ENCODE measurements at places on chromosomes 5 and 9.
A peak's percentile ranks its signal among the peaks of the same experiment; 100 is the strongest.

- DNase-seq = peak; percentile 25
Measured at GRCh38 chr9:128276574-128277270, 646 bp downstream of the SWI5 start.

DNA sequence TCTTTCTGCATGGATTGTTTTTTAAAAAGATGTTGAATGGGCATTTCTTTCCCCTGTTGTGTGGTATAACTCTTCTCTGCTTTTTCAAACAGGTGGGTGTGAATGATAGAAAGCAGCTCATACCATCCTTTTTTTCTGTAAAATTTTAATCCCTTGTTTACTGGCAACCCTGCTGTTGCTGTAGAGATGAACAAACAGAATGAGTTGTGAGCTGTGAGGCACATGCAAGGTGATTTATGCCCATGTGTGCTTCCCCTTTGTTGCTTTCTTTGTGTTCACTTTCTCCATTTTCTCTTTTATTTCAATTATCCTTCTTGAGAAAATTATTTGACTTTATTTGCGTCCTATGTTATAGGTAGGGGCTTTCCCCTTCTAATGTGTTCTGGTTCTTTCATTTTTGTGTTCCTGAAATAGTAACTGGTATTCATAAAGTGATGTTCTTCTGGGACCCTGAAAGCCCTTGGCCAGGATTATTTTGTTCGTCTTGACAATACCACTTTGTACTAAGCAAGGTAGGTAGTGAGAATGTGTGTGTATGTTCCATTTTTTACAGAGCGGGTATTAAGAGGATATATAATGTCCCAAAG, 79.9 kb downstream of the AOPEP start:
- DNase-seq = no peak

- DNase-seq = no peak
Measured at GRCh38 chr5:127590156-127590722, 58.6 kb upstream of the CTXN3 start.

GRCh38 chr5:141326088-141326854, 4.0 kb upstream of the PCDHGA1 start:
- DNase-seq = peak; percentile 76

GRCh38 chr5:1142886-1143669, 31.2 kb upstream of the SLC12A7 start:
- DNase-seq = no peak

- DNase-seq = no peak
Measured at GRCh38 chr5:1544294-1544961, 20.7 kb upstream of the LPCAT1 start.

GRCh38 chr9:93169444-93169843, 14.5 kb upstream of the WNK2 start:
- DNase-seq = no peak

DNA sequence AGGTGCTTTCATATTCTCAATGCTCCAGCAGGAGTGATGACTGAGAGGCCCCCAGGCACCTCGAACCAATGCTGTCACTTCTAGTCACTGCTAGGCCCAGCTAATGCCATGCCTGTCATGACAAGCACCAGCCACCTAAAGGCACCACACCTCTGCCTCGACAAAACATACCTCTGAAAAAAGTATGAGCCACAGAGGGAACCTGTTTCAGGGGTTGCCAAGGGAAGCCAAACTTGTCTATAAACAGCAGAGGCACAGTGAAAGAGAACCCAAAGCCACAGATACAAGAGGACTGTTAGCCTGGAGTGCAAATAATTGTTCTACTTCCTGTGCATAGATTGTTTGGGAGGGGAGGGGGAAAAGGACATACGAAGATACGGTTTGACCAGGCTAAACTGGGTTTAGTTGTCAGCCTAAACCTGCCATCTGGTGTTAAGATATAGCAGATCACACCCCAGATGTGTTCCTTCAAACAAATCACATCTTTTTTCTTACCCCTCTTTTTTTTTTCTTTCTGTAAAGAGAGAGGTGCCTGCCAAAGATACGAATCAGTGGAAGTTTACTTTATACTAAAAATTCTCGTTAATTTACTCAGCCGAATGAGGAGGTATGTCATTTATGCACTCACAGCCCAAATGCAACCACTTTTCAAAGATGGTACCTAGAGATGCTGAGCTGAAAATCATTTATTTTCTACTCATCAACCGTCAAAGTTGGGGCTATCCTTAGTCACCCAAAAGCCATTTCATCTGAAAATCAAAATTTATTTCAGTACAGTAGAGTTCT, 45.7 kb downstream of the BNC2 start:
- DNase-seq = peak; percentile 45

GRCh38 chr9:21943464-21943863, 50.7 kb downstream of the CDKN2A start:
- no peak for DNase-seq

DNA sequence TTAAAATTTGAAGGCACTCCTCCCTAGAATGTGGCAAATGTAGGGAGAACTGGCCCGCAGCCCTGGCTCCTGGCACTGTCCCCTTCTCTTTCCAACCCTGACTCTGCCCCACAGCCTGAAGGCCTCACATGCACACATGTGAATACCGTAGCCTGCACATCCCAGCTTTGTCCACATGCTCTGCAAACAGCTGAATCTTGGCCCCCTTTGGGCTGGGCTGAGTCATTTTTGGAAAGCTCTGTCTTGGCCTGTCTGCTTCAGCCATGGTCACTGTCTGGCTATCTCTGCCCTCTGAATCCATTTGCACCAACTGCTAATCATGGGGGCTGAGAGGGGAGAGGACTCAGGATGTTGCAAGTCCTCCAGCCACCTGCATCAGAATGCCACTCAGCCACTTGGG, 22.1 kb upstream of the GALNT10 start:
- no peak for DNase-seq

DNA sequence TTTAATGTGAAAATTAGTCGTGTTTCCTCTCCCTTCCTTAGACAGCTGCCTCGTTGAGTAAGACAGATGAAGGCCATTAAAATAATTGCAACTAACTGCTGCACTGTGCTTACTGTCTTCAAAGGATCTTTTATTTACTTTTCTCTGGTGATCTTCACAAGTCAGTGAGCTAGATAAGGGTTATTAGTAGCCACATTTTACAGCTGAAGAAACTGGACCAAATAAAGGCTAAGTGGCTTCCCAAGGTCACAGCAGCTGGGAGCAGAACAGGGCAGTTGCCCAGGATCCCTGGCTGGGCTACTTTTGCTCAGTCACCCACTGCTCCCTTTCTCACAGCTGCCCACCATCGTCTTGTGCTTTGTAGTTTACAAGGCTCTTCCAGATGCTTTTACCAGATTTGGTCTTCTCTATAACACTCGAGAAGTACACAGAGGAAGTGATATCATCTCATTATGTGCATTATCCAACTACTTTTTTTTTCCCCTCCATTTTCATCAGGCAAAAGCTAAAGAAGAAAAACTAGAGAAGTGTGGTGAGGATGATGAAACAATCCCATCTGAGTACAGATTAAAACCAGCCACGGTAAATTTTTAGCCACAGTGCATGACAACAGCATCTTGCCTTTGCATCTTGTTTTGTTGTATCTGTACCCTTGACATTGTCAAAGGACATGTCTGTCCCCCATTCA, 61.8 kb downstream of the ERAP1 start:
- DNase-seq = no peak

DNA sequence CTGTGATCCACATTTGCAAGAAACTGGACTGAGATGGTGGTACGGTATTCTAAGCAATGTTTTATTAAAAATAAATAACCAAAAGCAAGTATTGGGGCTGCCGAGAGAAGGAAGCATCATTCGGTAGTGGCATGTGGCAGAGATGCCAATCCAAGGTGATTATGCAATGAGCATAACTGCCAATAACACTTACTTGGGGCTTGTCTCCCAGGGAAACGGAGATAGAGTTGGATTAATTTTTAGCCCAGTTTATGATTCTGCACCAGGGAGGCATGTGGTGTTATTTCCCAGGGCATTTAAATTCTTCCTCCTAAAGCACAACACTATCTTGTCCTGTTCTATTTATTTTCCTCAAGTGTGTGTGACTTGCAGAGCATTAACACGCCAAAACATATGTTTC, 17.9 kb downstream of the SLC24A2 start:
- DNase-seq = no peak

GRCh38 chr9:127828262-127829031, 25.8 kb downstream of the FPGS start:
- peak; percentile 58 for DNase-seq

GRCh38 chr9:27538647-27539046, 9.0 kb upstream of the MOB3B start:
- DNase-seq = no peak

- no peak for DNase-seq
Measured at GRCh38 chr5:58094031-58094430, 365.9 kb downstream of the PLK2 start.

DNA sequence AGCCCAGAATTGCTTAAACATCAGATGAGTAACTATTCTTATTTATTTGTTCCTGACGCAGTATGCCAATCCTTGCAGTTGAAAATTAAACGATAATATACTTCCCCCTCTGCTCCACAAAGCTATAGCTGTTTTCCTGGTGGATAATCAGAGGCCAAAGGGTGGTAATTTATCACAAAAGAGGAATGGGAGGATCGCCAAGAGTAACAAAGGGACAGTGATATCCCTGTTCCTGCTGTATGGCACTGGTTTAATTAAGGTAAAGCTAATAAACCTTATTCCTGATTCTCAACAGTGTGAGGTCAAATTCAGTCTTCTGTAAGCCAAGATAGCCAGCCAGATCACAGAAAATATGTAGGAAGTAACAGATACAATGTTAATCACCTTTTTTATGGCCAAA, 33.4 kb upstream of the PTGER4 start:
- no peak for DNase-seq

DNA sequence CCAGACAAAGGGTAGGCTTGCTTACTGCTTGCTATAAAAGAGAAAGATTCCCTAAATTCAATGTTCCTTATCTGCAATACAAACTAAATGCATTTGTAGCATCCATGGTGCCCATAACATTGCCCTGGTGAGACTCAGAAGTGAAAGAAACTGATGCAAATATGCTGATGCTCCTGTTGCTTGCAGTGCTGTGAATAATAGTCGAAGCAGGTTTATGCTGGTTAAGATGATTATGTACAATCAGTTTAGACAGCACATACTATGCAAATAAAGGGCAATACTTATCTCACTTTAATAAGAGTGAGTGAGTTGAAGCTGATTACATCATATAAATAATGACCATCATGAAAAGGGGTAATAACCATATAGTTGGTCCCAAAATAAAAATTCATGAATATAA, 215.5 kb downstream of the SNCAIP start:
- DNase-seq = no peak

GRCh38 chr5:169408171-169408570, 107.2 kb upstream of the SLIT3 start:
- DNase-seq = no peak

- no peak for DNase-seq
Measured at GRCh38 chr5:169688106-169688505, 51.0 kb downstream of the DOCK2 start.

DNA sequence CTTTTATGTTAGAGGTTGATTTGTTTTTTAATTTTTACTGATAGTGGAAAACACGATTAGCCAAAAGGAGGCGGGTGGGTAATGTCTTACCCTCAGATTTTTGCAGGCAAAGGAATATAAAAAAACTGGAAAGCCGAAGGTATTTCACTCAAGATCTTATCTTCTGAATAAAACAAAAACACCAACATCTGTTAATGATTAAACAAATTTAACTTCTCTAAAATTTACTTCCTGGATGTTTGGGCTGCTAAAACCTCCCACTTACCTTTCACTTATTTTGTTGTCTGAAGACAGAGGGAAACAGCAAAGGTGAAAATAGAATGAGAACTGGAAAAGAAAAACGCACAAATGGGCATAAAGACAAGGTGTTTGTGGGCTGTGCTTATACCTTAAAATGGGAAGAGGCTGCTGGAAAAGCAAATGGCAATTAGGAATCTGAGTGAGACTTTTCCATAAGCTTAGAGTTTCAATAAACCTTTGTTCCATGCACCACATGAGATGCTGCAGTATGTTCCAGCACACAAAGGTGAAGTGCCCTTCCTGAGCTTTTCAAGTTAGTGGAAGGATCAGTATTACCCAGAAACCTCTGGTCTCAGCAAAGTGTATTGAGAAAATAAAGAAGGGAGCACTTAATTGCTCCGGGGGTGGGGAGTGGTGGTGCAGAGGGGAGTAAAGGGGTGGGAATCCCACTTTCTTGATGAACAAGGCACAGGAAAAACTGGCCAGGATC, 298.3 kb downstream of the BNC2 start:
- no peak for DNase-seq

- DNase-seq = peak; percentile 42
Measured at GRCh38 chr9:31188496-31188895, 1195.9 kb upstream of the ACO1 start.

DNA sequence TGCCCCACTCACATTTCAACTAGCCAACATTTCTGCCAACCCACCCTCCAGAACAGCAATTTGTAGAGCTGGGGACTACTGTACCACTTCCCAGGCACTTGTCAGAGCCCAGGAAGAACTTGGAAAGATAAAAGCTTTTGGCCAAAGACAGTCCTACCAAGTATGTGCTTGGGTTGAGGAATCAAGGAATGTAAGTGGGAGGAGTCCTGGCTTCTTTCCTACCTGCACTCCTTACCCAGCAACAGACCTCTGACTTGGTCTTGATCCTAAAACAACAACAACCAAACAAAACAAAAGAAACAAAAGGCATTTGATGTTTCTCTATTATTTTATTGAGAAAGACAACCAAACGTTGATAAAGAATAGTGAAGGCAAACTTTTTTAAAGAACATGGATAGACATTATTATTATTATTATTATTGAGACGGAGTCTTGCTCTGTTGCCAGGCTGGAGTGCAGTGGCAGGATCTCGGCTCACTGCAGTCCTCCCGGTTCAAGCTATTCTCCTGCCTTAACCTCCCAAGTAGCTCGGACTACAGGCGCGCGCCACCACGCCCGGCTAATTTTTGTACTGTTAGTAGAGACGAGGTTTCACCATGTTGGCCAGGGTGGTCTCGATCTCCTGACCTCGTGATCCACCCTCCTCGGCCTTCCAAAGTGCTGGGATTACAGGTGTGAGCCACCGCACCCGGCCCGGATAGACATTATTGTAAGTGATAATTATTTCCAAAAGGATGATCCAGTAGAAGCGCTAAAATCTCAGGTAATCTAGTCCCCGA, 33.5 kb downstream of the ANXA2R start:
- no peak for DNase-seq

- DNase-seq = no peak
Measured at GRCh38 chr9:107710546-107710945, 221.0 kb upstream of the KLF4 start.

GRCh38 chr5:66551338-66551737, 44.9 kb upstream of the MAST4 start:
- DNase-seq = no peak

DNA sequence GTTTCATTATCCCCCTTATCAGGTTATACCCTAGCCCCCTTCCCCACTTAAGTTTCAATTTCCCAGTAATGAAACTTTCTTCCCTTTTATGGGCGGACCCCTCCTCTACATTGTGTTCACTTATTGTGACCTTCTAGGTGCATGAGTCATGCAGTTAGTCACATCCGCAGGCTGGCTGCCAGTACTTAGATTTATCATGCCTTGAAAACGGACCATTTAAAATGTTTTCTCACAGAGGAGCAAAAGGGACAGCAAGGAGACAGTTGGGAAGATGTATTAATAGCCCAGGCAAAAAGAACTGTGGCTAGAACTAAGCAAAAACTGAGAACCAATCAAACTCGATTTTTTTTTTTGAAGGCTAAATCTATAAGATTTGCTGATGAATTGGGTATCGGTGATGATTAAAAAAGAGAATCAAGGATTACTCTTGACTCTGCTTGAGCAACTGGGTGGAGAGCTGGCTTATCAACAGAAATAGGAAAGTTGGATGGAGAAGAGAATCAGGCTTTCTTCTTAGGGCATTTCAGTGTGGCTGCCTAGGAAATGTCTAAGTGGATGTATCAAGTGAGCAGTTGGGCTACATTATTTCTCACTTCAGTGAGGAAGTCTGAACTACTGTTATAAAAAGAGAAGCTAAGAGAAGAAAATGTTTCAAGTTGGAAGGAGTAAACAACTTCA, 615.0 kb downstream of the HINT1 start:
- DNase-seq = peak; percentile 93
